MCF 10A (cell line): ENCODE measurements at places on chromosomes 7 and 10. TPM values are rescaled to one million over a fixed set of nuclear protein-coding genes. Genes with fewer than 3 reads are reported as not detected.
A peak's percentile ranks its signal among the peaks of the same experiment; 100 is the strongest.

GRCh38 chr10:29946953-29947700, 112.3 kb downstream of the JCAD start:
- H3K27me3 ChIP-seq: no peaks in the 10 kb centered on the region
- peak overlapping the region; percentile 99 for H3K27ac ChIP-seq
- peaks cover 80% of the 10 kb centered on the region for H3K4me1 ChIP-seq

Gene TFR2
- total RNA-seq: not detected in 2 replicates

Gene SRRM3
- total RNA-seq: 0.70 and 0.71 TPM in 2 replicates

DNA sequence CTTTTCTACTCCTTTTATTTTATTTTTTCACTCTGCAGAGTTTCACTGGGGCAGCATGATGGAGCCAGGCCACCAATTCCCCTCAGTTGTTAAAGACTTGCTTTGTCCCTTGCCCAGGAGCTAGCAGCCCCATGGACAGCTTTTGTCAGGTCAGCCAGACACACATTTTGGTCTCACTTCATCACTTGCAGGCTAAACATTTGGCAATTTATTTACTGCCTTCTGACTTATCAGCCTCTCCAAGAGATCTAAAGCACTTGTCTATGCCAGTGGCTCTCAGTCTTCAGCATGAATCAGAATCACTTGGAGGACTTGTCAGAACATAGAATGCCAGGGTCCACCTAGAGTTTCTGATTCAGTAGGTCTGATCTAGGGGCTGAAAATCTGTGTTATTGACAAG, 66.4 kb upstream of the GDF10 start:
- peaks cover 8% of the 10 kb centered on the region for H3K27me3 ChIP-seq
- no peak for DNase-seq
- H3K4me3 ChIP-seq: no peak overlapping the region
- no peaks in the 10 kb centered on the region for H3K4me1 ChIP-seq
- H3K27ac ChIP-seq: no peak overlapping the region

DNA sequence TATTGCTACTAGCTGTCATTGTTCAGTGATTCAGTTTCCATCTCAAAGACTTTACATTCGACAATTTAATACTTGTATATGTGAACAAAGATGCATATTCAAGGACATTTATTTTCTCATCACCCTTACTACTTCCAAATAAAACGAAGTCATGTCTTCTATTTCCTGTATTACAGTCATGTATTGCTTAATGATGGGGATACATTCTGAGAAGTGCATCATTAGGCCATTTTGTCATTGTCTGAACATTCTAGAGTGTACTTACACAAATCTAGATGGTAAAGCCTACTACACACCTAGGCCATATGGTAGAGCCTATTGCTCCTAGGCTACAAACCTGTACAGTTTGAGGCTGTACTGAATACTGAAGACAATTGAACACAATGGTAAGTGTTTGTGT, 6.5 kb downstream of the C10orf95 start:
- H3K27ac ChIP-seq: no peak overlapping the region
- H3K4me3 ChIP-seq: no peak overlapping the region
- no peaks in the 10 kb centered on the region for H3K27me3 ChIP-seq
- H3K36me3 ChIP-seq: no peaks in the 10 kb centered on the region
